Activated T-cell treated with anti-CD3 and anti-CD28 coated beads, Interleukin-2, amount 50 U/mL, for 72 hours (primary cell): ENCODE measurements at places on chromosomes 3 and 15. TPM values are rescaled to one million over a fixed set of nuclear protein-coding genes. Genes with fewer than 3 reads are reported as not detected.

The SLC2A2 gene
- not detected for total RNA-seq

The NCK1 gene
- total RNA-seq = 45.8 TPM

The FAM227B gene
- 4.1 TPM for total RNA-seq

The CGNL1 gene
- total RNA-seq = not detected

The BNIP2 gene
- total RNA-seq = 65.1 TPM

The MYL3 gene
- not detected for total RNA-seq

The ZPLD1 gene
- 0.32 TPM for total RNA-seq

The SLC7A14 gene
- not detected for total RNA-seq

The SAMD7 gene
- total RNA-seq = not detected

The TP63 gene
- 1.6 TPM for total RNA-seq

The ANKRD34C gene
- not detected for total RNA-seq
